ENCODE measurements at places on chromosomes 12 and 14. TPM values are rescaled to one million over a fixed set of nuclear protein-coding genes. Genes with fewer than 3 reads are reported as not detected.

Gene NINJ2
- 2.1 TPM for total RNA-seq

Gene RIN3
- 18.4 TPM for total RNA-seq

Gene PNP
- total RNA-seq, result 123 TPM

DNA sequence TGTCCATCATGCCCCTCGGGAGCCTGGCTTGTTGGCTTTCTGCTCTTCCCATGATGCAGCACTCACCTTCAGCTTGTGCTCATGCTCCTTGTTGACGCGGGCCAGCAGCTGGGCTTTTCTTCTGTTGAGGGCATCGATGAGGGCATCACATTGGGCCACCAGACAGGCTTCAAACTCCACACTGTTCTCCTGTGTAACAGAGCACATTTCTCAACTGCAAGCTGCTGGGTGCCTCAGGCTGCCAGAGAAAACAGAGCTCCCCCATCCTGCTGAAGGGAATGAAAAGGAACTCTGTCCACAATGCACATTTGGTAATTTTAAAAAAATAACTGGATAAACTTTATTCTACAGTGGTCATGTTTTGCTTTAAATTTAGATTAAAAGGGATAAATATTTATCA, 72.1 kb downstream of the TRIM9 start:
- no peak overlapping the region for H3K4me3 ChIP-seq
- no peak for DNase-seq
- H3K27me3 ChIP-seq, result no peaks in the 10 kb centered on the region
- H3K4me1 ChIP-seq, result peaks cover 3% of the 10 kb centered on the region
- no peak overlapping the region for H3K27ac ChIP-seq

- H3K36me3 ChIP-seq, result no peaks in the 10 kb centered on the region
- H3K27ac ChIP-seq, result no peak overlapping the region
- peaks cover 12% of the 10 kb centered on the region for H3K27me3 ChIP-seq
- peaks cover 5% of the 10 kb centered on the region for H3K4me1 ChIP-seq
- DNase-seq, result no peak
- no peak overlapping the region for H3K4me3 ChIP-seq
Measured at GRCh38 chr12:65125975-65126374, 4.9 kb upstream of the WIF1 start.

DNA sequence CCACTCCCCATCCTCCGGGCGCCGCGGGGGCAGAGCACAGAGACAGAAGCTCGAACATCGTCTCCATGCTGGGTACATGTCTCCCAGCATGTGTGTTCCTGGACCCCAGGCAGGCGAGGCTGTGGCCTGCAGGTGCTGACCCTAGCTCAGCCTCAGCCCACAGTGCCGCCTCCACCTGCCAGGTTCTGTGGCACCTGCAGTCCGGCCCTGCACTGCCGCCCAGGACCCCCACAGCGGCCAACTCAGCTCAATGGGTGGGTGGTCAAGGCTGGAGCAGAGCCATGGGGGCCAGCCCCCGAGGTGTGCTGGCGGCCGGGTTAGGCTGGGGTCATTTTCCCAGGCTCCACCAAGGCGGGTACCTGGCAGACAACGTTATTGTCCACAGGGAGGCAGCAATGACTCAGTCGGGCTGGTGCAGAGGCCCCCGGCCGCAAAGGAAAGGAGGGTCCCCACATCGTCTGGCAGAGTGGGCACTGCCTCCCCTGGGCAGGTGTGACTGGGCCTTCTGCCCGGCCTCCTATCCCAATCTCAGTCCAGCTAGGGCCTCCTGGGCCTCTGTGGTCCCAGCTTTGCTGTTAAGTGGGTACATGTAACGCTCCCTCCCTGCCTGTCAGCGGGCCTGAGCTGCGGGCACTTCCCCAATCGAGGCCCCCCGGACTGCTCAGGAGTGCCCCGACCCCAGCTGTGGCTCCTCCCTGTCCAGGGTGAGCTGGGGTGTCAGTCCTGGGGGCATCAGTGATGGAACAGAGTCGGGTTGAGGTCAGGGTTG, 20.2 kb upstream of the NUDT14 start:
- H3K36me3 ChIP-seq, result no peaks in the 10 kb centered on the region
- no peak overlapping the region for H3K27ac ChIP-seq
- H3K4me3 ChIP-seq, result no peak overlapping the region
- peaks cover 5% of the 10 kb centered on the region for H3K4me1 ChIP-seq
- no peak for DNase-seq

GRCh38 chr14:97164021-97164420, 366.8 kb downstream of the VRK1 start:
- H3K4me3 ChIP-seq, result no peak overlapping the region
- H3K27me3 ChIP-seq, result no peaks in the 10 kb centered on the region

- H3K36me3 ChIP-seq, result no peaks in the 10 kb centered on the region
- DNase-seq, result no peak
- H3K27me3 ChIP-seq, result no peaks in the 10 kb centered on the region
- H3K4me1 ChIP-seq, result no peaks in the 10 kb centered on the region
Measured at GRCh38 chr14:45426685-45427282, 173.8 kb upstream of the MIS18BP1 start.

- no peaks in the 10 kb centered on the region for H3K36me3 ChIP-seq
- peak overlapping the region; percentile 87 for H3K27ac ChIP-seq
- no peak overlapping the region for H3K4me3 ChIP-seq
- no peaks in the 10 kb centered on the region for H3K27me3 ChIP-seq
Measured at GRCh38 chr12:50241178-50241577, 42.1 kb downstream of the LIMA1 start.
